Stromal cell of bone marrow (primary cell): ENCODE measurements at places on chromosomes 3 and 15.

GRCh38 chr15:75785771-75786574 is 57.3 kb upstream of the UBE2Q2 start:
- no peak for DNase-seq

- DNase-seq: no peak
Measured at GRCh38 chr3:60246361-60246760, 1004.9 kb downstream of the FHIT start.

GRCh38 chr15:101126618-101127505 is 125.0 kb downstream of the CHSY1 start:
- peak; percentile 39 for DNase-seq

DNA sequence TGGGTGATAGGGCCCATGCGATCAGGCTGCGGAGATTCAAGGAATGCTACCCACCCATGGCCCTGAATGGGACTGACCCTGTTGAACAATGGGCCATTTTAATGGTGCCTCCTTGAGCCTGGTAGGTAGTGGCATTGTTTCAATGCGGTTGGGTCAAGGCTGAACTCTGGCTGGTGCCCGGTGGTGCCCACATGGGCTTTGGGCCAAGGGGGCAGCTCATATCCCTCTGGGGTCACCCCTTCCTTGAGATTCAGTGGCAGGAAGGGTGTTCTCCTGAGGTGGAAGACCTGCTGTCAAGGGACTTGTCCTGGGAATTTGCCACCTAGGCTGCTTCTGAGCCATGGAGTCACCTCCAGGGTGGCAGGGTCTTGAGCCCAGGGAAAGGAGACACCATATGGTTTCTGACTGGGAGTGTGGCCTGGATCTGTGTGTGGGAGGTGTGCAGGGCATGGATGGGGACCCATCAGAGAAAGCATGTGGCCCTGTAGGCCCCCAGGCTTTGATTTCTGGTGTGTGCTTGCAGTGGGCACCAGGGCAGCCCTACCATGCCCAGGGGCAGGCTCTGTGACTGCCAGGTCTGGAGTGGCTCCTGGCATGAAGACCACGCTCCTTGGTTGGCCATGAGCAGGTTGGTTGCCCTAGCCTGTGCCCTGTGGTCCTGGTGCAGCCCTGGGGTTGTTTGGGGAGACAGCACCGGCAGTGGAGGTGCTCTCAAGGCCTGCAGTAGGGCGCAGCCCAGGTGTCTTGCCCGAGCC is 199.9 kb downstream of the UBE3A start:
- no peak for DNase-seq

DNA sequence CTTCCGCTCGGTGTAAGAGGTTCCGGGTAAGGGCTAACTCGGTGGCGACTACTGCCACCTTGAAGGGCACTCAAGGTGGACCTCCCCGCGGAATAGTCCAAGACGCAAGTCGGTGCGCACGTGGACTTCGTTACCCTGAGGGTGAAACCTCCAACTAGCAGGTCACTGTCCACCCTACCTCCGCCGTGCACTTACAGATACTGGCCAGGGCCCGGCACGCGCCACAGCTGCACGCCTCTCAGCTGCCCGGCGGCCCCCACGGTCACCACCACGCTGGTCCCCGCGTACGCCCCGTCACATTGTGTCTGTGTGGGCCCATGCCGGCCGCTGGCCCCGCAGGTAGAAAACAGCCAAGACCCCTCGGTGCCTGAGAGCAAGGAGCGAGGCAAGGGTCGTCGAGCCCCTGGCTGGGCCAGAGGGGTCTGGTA is 1.1 kb downstream of the LTK start:
- no peak for DNase-seq

DNA sequence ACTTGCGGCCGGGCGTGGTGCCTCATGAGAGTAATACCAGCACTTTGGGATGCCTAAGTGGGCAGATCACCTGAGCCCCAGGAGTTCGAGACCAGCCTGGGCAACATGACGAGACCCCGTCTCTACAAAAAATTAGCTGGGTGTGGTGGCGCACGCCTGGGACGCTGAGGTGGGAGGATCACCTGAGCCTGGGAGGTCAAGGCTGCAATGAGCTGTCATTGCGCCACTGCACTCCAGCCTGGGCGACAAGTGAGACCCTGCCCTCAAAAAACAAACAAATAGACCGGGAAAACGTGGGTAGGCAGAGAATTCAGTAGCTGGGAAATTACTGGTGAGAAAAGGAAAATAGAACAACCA is 667 bp downstream of the UMPS start:
- no peak for DNase-seq
